ENCODE measurements at places on chromosomes 2 and 18. TPM values are rescaled to one million over a fixed set of nuclear protein-coding genes. Genes with fewer than 3 reads are reported as not detected.

WNT10A gene
- total RNA-seq: 16.2 TPM

SERPINB10 gene
- total RNA-seq: 0.28 TPM

NEU2 gene
- not detected for total RNA-seq

MYO7B gene
- total RNA-seq: not detected

REG3A gene
- not detected for total RNA-seq

TRIP12 gene
- total RNA-seq: 85.0 TPM

CCDC102B gene
- 0.92 TPM for total RNA-seq

SCG2 gene
- not detected for total RNA-seq

CNTNAP5 gene
- total RNA-seq: not detected

DAW1 gene
- total RNA-seq: 0.35 TPM

IL36G gene
- 15.7 TPM for total RNA-seq

TMEM200C gene
- not detected for total RNA-seq

ATP6V1B1 gene
- total RNA-seq: not detected

MERTK gene
- total RNA-seq: 2.3 TPM

CXCR2 gene
- total RNA-seq: 0.09 TPM

HOXD13 gene
- total RNA-seq: not detected

GCG gene
- total RNA-seq: not detected
